ENCODE measurements at places on chromosomes 2 and 18.
A peak's percentile ranks its signal among the peaks of the same experiment; 100 is the strongest.

- DNase-seq, result no peak
Observed at GRCh38 chr2:1652034-1652790, 92.1 kb downstream of the PXDN start.

DNA sequence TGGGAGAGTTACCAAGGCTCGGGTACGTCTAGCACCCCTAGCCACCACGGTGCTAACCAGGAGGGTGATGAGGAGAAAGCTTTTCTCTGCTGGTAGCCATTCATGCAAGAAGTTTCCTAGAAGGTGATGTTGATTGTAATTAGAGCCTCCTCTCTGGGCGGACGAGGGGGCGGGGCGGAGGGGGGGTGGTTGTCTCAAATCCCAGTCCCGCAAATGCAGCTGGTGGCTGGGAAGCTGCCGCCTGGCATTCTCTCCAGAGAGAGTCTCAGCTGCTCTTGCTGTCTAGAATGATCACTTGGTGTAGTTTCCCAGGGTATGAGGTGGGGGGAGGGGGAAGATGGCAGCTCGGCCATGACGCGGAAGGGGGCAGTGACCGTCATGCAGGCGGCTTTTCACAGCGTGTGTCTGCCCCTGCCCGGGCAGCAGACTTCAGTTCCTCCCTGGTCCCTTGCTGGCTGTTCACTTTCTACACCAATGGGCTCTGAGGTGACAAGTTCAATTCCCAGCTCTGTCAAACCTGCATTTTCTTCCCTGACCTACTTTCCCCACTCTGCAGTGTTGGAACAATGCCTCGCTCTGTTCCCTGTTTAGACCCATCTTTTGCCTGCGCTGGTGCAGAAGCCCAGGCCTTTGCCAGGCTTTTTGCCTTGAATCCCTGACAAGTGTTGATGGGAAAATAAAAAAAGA, 61.5 kb upstream of the KLF7 start:
- DNase-seq, result peak; percentile 67

GRCh38 chr2:30380824-30381223, 66.2 kb upstream of the LCLAT1 start:
- no peak for DNase-seq

DNA sequence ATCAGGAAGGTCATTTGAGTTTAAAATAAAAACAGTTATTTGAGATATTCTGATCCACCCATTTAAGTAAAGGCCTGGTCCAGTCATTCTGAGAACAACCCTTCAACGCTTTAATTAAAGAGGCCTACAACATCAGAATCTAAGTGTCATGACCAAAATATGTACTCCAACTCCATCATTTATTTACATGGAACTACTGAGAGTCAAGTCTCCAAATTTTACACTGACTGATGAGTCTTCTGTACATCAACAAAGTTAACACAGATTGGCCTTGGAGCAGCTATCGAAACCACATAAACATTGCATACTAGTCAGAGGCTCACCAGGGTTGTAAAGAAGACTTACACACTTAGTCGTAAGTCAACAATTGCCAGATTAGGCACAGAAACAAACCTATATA, 37.1 kb downstream of the PIEZO2 start:
- DNase-seq, result no peak

- no peak for DNase-seq
Observed at GRCh38 chr18:26893996-26894395, 28.5 kb upstream of the AQP4 start.

DNA sequence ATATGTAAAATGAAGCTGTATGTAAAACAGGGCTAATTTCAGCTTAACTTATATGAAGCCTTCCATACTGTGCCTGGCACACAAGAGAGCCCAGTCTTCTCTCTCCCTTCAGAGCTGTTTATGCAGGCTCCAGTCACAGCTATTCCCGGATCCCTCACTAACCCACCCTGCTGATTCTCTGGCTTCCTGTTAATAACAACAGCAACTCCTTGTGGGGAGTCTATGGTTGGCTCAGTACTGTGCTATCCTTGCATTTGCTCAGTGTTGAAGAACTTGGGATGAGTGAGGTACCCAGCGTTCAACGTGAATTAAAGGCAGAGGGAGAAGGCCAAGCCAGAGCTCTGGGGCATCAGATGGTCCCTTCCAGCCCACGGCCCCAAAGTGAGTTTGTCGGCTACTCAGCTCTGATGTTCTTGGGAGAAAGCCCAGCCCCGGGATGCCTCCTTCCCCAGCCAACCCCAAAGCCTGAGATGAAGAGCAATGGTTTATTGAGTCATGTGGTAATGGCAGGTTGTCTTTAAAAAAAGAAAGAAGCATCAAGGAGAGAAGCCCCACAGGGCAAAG, 43.2 kb downstream of the PSD4 start:
- DNase-seq, result no peak

- DNase-seq, result no peak
Observed at GRCh38 chr2:188902901-188903491, 71.2 kb upstream of the COL3A1 start.

- no peak for DNase-seq
Observed at GRCh38 chr2:96104487-96104861, 11.9 kb downstream of the ADRA2B start.

DNA sequence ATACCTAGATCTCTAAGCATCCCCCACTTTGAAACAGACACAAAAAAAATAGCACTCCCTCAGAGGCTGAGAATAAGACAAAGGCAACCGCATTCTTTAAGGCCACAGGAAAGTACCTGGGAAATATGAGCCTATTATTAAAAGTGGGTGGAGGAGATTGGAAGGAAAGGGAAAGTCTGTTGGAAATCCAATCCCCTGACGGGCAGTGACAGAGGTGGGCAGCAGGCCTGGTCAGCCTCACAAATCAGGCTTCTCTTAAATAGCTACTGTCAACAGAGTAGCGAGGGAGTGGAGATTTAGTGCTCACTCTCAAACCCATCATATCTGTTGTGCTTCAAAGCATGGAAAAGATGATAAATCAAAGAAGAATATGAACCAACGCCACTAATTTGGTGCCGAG, 324.4 kb downstream of the ALK start:
- no peak for DNase-seq

DNA sequence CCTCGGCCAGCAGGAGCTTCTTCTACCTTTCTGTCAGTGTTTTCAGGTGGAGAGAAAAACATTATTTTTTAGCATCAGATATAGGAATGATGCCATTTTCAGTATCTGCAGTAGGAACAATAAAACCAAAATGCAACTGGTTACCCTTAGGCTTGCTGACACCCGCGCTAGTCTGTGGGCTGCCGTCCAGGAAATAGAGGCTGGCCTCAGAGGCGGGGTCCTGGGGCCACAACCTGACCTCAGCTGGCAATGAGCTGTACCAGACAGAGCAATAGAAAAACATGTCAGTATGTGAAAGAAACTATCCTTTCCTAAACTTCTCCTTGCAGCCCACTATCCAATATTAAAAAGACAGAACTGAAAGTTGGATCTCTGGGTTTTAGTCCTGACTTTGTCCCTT, 4.6 kb upstream of the ST6GAL2 start:
- DNase-seq, result no peak

- DNase-seq, result no peak
Observed at GRCh38 chr2:238149841-238150572, 8.8 kb upstream of the ERFE start.

DNA sequence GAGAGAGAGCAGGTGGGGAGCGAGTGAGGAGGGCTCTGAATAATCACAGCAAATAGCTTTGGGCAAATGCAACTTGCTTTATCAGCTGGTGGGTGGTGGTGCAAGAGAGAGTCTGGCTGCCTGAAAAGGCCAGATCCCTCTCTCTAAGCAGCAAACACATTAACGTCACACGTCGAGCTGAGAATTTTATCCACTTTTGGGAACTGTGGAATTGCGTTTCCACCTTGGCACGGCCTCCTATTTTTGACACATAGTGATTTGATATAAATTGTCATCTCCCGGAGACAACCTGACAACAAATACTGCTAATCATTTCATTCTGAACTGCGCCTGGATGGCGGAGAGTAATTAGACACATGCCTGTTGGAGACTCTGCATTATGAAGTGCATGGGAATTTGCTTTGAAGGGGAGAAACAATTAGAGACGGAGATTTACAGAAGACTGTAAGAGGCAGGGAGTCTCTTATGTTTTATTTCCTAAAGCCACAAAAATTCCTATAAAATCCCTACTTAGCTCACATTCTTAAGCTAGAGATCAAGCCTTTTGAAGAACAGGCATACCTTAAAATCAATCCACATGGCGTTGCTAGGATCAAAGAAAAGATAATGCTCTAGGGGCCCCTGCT, 634.1 kb downstream of the TDRD15 start:
- DNase-seq, result no peak

GRCh38 chr2:63261137-63261621, 210.5 kb downstream of the OTX1 start:
- DNase-seq, result no peak

- no peak for DNase-seq
Observed at GRCh38 chr18:46167971-46168370, 63.8 kb downstream of the HAUS1 start.

DNA sequence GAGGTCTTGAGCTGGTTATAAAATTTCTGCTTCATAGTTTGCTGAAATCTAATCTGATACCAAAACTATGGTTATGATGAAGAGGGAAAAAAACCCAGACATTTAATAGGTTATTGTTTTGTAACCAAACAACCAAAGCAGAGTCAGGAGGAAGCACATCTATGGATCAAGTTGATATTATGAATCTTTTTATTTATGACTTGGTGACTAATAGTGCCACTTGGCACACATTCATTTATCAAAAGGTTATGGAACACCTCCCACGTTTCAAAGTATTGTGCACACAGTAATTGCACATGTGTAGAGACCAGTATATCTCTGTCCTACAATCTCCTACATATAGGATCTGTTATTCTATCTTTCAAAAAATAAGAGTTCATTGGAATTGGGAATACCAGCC, 93.0 kb downstream of the DPP4 start:
- no peak for DNase-seq

DNA sequence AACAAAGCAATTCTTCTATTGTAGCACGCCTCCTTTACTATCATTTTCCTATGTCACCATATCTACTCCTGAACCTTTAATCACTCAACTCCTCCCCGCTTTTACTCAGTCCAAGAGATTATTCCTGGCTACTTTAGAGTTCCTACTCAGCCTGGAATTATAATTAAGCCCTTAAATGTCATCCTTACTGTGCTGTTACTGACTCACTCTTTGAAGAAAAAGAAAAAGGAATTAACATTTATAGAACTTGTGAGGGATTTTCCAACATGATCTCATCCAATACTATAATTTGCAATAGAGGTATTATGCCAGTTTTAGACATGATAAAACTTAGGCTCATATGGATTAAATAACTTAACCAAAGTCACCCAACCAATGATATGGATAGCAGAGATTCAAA, 61.7 kb downstream of the CCDC88A start:
- DNase-seq, result no peak

GRCh38 chr2:181973171-181973783, 12.4 kb upstream of the PPP1R1C start:
- DNase-seq, result no peak

GRCh38 chr2:127498386-127498785, 27.9 kb downstream of the IWS1 start:
- DNase-seq, result no peak

- DNase-seq, result no peak
Observed at GRCh38 chr2:25544445-25544844, 128.9 kb downstream of the DTNB start.

GRCh38 chr2:176107731-176108181, 676 bp downstream of the HOXD11 start:
- DNase-seq, result no peak

- no peak for DNase-seq
Observed at GRCh38 chr2:105526000-105526925, 127.4 kb upstream of the FHL2 start.

DNA sequence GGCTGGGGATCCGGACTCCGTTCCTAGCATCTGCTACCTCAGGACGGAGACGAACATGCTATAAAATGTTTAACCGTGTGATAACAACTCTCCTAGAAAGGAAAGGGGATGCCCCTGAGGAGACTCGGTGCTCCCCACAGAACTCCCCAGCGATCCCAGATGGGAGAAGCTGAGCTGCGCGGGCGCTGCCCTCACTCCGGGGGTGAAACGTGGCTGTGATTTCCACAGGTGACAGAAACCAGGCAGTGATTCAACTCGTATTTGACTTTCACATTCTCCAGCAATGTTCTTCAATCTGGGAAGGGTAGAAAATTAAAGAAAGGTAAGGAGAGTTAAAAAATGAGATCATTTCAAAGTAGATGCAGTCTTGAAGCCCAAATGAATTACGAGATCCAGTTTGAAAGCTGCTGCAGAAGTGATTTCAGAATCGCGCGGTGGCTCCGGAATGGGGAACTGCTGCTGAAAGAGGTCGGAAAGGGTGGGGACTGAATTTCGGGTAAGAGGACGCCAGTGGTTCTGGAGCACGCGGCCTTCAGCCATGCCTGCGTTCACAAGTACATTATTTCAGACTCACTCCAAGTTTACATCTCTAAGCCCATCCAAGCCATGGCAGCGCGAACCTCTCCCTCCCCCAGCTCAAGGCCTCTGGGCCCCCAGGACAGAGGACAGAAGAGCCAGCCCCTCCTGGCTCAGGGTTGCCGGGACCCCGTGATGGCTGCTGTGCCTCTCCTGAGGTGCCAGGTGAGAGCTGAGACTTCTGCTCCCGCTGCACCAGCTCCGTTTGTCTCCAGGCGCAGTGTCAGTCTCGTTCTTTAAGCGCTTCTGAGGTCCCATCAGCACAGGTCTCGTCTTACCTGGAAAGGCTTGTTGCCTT, 39.5 kb downstream of the ADNP2 start:
- DNase-seq, result no peak

GRCh38 chr18:42578792-42579191, 536.7 kb downstream of the RIT2 start:
- DNase-seq, result no peak

- DNase-seq, result no peak
Observed at GRCh38 chr2:229969921-229970320, 47.6 kb downstream of the FBXO36 start.

DNA sequence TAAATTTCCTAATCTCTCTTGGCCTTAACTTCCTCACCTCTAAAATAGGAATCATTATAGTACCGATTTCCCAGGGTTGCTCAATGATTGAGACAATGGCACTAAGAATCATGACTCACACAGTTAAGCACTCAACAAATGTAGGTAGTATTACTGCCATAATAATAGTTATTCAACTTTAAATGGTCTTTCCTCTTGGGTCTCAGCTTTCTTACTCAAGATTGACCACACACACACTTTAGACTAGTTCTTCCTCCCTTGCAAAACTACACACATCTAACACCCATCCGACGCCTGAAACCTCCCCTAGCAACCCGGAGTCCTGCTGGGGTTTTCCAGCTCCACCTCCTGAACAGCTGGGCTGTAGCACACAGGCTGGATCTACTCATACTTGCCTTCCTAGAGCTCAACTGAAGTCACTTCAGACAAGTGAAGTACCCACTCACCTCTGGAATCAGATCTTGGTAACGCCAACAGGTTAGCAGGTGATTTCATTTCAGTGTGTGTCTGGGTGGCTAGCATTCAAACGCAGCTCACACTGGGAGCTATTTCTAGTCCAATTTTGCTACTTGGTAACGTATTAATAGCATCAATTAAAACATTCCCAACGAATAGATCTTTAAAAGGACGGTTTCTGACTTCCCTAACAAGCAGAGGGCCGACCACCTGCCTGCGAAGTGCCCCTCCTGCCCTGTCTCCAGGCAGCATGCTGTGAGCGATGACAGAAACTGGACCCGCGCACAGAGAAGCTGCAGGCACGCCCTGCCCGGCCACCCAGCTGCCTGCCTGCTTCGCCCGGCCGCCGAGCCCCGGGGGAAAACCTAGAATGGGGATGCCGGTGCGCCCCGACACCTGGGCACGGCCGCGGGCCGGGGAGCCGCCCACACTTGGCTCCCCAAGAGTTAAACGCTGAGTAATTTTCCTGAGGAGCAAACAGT, 1.1 kb downstream of the UXS1 start:
- DNase-seq, result peak; percentile 61

GRCh38 chr2:12543076-12543977, 173.4 kb upstream of the TRIB2 start:
- DNase-seq, result no peak

GRCh38 chr2:134139611-134140010, 114.3 kb upstream of the MGAT5 start:
- no peak for DNase-seq

All from NCI-H2107 (cell line).